ENCODE measurements at places on chromosomes 3 and 15.

DNA sequence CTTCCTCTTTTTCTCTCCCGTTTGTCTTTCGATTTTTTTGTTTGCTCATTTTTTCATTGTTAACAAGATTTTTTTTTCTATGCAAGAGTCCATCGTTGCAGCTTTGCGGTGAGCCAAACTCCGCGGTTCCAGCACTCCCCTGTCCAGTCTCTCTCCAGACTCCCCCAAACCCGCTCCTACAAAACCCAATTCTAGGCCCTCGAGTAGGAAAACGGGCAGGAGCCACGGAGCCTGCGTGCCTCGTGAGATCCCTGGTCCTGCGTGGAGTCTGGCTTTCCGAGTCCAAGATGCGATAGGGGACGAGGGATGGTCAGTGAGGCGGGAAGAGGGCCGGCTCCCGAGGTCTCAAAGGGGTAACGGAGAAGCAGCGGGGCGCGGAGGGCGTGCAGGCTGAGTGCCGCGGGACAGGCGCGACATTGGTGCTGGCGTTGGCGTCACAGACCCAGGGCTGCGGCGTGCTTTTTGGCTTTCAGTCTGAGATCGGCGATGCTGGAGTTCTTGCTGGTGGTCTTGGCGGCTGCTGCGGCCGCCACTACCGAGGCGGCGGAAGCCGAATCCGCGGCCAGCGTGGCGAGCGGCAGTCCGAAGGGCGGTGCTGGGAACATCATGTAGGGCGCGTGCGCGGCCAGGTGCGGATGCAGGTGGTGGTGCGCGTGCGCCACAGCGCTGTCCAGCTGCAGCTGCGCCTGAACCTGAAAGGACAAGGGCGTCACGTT, 8.5 kb downstream of the SHOX2 start:
- DNase-seq, result peak; percentile 90

DNA sequence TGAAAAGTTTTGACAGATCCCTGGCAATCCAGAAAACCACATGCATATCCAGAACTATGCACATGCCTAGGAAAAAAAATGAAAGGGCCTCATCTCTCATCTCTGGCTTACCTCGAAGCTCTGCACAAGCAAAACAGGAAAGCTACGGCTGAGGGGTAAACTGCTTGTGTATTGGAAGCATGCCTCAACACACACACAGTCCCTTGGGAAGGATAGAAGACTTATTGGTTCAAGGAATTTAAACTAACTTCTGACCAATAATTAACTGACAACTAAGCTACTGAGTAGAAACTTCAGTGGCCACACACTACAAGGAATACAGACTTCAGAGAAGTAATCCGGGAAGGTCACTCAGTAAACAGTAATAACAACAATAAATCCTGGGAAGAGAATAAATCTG, 59.9 kb upstream of the POMGNT2 start:
- no peak for DNase-seq

GRCh38 chr15:72068856-72069255, 49.1 kb downstream of the MYO9A start:
- DNase-seq, result no peak

DNA sequence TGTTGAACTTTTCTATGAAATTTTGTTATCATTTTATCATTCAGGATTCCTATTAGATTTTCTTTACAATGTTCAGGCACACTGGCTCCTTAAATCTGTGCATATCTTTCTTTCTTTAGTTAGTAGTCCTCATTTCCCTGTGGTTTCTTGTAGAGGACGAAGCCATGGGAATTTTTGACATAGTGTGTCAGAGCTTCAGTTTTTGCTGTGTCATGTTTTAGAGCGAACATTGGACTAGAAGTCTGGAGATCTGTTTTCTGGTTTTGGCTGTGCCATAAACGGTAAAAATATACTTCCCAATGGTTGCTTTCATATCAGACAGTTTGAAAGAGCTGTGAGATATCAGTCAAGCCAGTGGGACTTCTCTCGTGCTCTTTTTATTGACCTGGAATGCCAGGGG, 105.2 kb downstream of the CHCHD4 start:
- DNase-seq, result no peak

Measured in B cell (primary cell).